ENCODE measurements at places on chromosomes 2 and 18.

DNA sequence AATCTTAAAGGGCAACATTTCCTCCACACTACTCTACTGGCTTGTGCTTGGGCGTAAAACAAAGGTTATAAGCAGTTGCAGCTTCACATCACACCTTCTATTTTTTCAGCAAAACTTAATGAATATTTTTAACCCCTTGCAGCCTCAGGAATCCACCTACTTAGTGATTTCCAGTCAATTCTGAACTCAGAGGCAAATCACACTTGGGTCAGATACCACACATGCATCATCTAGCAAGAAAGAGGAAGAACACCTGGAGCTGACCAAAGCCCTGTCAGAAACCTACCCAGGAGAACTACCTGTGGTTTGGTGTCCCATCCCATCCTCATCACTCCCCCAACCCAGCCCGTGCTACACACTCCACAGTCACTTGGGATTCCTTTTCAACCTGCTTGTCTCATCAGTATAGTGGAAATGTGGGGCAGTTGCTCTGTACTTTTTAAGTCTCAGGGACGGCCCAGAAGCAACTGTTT is 25.5 kb downstream of the PIAS2 start:
- no peak for DNase-seq

- no peak for DNase-seq
Observed at GRCh38 chr2:103520547-103520946, 758.7 kb downstream of the TMEM182 start.

GRCh38 chr18:47168913-47169312 is 7.3 kb downstream of the IER3IP1 start:
- no peak for DNase-seq

DNA sequence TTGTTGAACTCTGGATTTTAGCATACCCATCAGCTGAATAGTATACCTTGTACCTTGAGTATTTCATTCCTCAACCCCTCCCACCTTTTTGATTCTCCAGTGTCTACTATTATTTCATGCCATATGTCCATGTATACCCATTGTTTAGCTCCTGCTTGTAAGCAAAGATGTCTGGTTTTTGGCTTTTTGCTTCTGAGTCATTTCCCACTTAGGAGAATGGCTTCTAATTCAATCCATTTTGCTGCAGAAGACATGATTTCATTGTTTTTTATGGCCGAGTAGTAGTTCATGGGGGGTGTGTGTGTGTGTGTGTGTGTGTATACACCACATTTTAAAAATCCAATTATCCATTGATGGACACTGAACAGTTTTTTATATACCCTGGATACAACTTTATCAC is 24.3 kb upstream of the MOCOS start:
- no peak for DNase-seq

DNA sequence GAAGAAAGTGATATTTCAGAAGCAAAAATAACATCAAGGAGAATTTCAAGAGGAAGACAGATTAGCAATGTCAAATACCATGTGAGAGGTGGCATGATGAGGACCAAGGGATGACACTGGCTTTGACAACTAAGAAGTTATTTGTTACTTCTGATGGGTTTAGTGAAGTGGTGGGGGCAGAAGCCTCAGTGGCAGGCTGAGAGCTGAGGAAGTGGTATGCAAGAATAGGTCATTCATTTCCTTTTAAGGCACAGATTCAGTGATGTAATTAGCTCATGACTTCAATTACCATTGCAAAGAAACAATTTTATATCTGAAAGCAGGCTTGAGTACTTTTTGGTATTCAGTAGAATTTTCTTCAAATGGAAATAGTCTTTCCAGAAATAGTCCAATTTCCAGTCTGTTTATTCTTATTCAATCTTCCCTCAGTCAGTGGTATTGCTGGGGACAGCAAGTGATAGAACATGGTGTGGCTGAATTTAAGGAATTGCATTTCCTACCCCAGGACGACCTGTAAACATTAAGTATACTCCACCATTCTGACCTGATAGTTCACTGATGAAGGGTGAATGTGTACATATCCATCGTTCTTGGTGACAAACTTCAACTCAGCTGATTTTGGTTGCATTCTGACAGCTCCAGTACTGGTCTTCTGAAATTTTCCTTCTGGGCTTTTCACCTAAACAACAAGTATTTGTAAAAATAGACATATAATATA is 28.2 kb downstream of the GEMIN6 start:
- no peak for DNase-seq

DNA sequence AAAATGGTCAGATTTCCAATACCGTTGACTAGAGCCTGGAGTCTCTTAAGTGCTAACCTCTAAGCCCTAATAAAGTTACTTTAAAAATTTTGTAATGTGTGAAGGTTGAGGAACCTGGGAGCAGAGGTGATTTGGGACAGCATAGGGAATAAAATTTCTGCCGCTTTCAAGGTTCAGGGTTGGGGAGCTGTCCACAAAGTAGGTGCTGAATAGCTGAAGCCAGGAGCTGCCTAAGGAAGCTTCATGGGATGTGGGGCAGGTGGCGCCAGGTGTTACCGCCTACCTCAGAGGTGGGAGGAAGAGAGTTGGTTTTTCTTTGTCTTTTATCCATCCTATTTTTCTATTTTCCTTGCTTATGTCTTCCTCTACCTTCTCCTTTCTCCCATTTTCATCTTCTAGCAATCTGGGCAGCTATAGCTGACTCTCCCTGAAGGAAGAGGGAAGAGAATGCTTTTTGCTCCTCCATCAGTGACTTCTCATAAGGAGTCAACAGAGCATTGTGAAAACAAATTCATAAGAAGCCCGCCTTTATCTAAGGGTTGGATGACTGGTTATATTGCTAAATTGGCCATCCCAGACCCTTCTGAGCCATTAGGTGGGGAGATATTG is 178.7 kb downstream of the CLIP4 start:
- peak; percentile 58 for DNase-seq

DNA sequence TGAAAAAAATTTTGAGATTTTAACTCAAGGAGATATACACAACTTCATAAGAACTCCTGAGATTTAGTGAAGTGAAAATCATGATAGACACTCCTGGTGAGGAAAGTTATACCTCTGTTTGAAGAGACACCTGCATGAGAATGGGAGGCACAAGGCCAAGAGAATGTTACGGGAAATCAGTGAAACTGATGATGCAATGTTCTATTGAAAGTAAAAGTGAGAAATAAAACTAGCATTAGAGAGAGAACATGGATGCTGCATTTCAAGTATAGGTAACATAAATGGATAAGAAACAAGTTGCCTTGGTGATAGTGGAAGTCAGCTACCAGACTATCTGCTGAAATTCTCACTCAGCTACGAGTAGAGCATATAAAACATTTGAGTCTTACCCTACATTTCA is 562.1 kb upstream of the FANCL start:
- no peak for DNase-seq

DNA sequence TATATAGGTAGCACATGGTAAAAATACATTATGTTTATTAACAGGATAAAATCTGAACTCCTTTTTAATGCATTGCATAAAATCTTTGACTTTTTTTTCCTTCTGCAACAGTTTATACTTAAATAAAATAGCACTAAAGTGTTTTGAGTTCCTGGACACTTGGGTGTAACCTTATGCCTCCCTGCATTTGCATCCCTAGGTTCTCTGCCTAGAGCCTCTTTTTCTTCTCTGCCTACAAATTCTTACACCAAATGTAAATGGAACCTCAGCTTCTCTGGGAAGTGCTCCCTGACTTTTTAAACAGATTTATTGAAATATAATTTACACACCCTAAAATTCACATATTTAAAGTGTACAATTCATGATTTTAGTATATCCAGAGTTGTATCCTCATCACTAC is 1017.6 kb downstream of the CNTNAP5 start:
- DNase-seq = no peak

DNA sequence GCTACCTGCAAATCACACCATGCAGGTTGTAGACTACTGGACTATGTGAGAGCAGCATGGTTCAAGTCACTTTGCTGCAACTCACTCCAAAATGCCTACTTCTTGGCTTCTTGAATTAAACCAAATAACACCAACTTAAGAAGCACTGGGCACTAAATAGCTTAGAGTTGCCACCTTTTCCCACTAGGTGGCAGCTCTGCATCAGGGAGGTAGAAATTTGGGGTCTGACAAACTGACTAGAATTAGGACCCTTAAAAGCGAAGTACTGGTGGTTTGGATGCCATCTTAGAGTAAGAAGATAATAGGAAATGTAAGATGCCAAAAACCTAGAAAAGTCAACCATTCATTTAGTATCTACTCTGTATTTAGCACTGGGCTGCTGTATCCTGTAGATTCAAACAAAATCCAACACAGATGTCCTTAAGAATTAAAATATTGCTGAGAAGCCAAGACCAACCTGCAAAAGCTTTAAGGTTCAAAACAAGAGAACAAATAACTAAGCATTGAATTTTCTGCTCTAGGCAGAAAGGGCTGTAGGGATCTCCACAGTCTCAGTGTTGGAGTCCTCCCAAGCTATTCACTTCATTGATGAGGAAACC is 65.5 kb downstream of the CCBE1 start:
- no peak for DNase-seq

- no peak for DNase-seq
Observed at GRCh38 chr2:112045446-112046014, 9.5 kb upstream of the TMEM87B start.

- no peak for DNase-seq
Observed at GRCh38 chr2:39625193-39625926, 40.4 kb upstream of the TMEM178A start.

DNA sequence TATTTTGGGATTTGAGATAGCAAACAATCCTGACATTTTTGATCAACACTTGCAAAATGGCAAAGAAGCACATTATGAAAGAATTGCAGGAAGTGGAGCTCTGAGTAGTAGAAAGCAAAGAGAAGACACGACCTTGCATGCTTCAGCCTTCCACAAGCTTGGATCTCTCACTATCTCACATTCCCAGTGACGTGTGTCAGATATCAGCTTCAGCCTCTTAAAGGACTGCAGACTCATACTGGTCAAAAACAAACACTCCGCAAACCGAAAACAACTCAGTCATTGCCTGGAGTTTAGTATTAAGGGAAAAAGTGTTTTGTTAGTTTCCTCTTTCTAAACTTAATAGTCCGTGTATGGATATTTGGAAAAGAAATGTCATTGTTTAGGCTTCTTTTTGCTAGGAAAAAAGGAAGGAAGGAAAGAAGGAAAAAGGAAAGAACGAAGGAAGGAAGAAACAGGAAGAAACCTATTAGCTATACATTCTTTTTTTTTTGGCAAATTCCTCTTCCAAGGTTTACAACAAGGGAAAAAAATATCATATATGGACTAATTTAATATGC is 32.6 kb upstream of the SLC40A1 start:
- DNase-seq = no peak

GRCh38 chr2:217954469-217954868 is 48.3 kb downstream of the TNS1 start:
- peak; percentile 60 for DNase-seq

GRCh38 chr2:188291617-188292347 is at the start of gene GULP1:
Gene GULP1, plus strand, starts transcription at chr2:188291874. Its CDS starts 185,829 bp downstream, at chr2:188477703.
- peak; percentile 87 for DNase-seq

GRCh38 chr18:24983566-24984139 is 368.3 kb downstream of the ZNF521 start:
- DNase-seq = no peak

- no peak for DNase-seq
Observed at GRCh38 chr2:190973726-190974628, 40.0 kb downstream of the STAT1 start.

GRCh38 chr2:75077909-75078308 is 119.5 kb downstream of the POLE4 start:
- DNase-seq = no peak

DNA sequence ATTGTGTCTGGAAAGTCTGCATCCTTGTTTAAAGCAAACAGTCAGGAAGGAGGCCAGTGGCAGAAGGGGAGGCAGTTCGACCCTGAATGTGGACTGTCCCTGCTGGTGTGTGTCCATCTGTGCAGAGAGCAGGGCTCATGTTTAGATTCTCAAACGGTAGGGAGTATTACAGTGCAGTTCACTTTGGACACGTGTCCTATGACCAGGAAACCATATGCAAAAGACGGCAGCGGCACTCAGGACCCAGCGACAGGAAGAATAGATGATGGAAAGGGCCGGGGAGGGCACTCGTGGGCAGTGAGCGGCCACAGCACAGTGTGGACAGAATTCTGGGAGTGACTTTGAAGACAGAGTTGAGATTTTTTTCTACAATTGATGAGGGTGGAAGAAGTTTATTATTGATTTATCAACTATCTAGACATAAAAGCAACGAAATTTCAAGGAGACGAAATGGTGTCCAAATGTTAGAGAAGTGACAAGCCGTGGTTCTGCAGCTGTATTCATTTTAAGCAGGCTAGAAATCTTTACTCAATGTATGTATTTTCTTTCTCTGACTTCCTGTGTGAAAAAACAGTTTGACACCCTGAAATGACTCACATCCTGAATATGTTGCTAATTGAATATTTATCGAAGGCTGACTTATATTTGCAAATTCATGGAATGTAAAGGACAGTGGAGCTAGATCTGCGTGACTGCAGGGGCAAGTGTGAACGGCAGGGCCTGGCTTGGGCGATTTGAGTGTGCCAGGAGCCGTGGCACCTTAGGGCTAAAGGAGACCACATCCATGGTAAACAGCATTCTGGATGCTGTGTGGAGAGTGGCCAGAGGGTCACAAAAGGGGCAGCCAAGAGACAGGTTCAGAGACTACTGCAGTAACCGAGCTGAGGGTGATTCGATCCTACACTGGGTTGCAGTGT is 214.2 kb downstream of the PTGR3 start:
- DNase-seq = no peak

DNA sequence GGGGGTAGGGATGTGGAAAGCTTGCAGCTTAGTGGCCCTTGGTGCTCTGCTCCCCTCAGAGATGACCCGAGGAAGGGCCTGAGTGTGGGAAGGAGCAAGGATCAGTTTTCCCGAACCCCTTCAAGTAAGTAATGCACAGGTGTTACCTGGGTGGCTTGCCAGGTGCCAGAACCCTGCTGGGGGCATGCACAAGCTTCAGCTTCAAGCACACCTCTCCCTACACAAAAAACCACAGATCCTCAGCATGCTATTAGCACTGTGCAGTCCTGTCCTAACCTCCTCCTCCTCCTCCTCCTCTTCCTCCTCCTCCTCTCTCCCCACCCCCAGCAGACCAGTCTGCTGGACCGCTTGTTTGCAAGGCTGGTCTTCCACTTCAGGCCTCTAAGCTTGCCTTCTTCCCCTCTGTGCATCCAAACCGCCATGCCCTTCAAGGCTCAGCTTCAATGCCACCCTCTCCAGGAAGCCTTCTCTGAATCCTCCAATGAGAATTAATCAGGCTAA is 114.8 kb downstream of the ACAA2 start:
- DNase-seq = no peak

- DNase-seq = no peak
Observed at GRCh38 chr2:10332402-10333246, 29.9 kb downstream of the HPCAL1 start.

DNA sequence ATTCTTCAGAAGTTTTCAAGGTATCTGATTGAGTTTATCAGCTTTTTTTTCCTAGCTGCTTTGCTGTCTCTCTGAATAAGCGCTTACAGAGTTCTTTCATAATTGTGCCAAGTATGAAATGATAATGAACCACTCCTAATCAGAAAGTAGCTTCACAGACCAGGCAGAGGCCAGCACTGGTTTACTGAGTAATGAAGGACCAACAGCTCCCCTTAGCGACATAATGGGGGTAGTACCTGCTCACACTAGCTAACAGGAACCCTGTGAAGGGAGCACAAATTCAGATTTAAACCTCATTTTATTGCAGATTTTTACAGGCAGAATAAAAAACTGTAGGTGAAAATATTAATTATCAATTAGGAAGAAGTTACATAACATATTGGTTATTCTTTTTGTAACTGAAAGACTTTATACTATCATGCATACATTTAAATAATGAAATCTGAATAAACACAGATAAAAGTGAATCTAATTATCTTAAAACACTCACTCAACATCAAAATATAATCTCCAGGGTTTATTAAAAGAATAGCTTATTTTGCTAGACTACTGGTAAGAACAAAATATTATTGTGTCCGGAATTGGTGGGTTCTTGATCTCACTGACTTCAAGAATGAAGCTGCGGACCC is 53.7 kb upstream of the LRRC30 start:
- DNase-seq = peak; percentile 68
